GM12864 (cell line): ENCODE measurements at places on chromosomes 12 and 14.

GRCh38 chr14:101114726-101115515 lies 211.4 kb upstream of the RTL1 start:
- no peak for DNase-seq

- DNase-seq: no peak
Observed at GRCh38 chr14:77921818-77922217, 121.9 kb downstream of the ADCK1 start.

DNA sequence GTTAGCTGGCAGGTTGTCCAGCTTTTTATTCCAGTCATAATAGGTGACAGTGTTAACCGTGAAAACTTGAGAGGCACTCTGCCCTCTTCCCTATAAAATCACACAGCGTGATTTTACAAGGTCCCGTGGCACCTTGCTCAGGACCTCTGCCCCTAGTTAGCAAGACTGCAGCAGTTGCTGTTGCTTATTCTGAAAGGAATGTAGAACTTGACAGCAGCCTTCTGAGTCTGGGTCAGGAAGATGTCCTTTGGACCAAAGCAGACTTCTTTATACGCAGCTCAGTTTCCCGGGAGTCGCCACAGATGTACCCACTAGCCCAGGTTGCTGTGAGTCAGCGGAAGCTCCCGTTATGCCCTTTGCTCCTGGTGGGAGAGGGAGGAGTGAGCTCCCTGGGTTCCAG lies 13.2 kb downstream of the PRKAB1 start:
- no peak for DNase-seq

DNA sequence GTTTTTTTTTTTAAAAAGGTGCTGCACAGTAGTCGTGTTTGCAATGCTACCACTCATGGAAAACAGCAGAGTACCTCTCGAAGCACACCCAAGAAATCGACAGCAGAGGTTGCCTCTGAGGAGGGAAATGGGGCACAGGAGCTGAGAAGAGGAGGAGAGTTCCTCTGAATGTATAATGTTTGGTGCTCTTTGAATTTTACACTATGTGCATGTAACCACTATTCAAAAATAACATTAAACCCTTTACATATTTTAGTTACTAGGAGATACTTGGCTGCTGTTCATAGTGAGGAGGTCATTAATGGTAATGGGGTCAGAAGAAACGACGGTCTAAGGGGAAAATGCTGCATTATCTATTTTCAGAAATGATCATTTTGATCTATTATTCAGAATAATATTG lies 129.4 kb upstream of the CLEC14A start:
- no peak for DNase-seq

- DNase-seq: no peak
Observed at GRCh38 chr12:52906191-52906601, 1.3 kb upstream of the KRT8 start.

DNA sequence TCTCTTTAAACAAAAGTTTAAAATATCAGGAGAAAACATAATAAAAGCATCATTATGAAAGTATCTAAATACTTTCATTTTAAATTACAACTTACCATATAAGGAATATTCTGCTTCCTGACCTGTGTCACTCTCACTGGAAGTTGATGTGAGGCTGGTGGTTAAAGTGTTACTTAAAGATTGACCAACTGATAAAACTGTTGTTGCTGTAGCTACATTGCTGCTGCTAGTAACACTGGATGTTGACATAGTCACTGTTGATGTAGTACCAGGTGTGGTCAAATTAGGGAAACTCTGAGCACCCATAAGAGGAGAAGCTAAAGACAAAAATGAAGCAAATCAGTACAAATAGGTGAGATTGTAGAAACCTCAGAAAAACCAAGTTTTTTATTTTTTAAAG lies 79.9 kb downstream of the HECTD1 start:
- DNase-seq: no peak

DNA sequence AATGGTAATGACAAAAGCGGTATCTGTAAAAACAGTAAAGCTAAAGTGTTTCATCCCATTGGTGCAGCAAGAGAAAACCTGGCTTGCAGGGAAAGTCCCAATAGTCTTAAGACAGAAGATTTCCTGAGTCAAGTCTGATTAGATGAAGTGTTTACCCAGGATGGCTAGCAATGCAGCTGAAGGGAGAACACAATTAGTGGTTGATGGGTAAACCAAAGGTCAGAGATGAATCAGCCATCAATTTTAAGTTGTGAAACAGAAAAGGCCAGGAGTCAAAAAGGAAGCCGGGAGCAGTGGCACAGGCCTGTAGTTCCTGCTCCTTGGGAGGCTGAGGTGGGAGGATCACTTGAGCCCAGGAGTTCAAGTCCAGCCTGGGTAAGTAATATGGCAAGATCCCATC lies 52.6 kb downstream of the SEC23A start:
- no peak for DNase-seq

DNA sequence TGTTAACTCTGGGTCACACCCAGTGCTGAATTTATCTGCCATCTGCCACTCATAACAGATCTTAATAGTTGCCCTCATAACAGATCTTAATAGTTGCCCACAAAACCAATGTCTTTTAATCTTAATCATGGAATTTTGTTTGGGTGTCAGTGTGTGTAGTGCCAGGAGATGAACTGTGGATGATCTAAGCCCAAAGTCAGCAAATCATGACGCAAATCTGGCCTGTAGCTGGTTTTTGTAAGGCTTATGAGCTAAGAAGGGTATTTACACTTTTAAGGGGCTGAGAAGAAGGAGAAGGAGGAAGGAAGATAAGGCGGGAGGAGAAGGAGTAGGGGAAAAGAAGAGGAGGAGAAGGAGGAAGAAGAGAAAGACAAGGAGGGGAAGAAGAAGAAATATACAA lies 10.0 kb upstream of the IL26 start:
- DNase-seq: no peak

DNA sequence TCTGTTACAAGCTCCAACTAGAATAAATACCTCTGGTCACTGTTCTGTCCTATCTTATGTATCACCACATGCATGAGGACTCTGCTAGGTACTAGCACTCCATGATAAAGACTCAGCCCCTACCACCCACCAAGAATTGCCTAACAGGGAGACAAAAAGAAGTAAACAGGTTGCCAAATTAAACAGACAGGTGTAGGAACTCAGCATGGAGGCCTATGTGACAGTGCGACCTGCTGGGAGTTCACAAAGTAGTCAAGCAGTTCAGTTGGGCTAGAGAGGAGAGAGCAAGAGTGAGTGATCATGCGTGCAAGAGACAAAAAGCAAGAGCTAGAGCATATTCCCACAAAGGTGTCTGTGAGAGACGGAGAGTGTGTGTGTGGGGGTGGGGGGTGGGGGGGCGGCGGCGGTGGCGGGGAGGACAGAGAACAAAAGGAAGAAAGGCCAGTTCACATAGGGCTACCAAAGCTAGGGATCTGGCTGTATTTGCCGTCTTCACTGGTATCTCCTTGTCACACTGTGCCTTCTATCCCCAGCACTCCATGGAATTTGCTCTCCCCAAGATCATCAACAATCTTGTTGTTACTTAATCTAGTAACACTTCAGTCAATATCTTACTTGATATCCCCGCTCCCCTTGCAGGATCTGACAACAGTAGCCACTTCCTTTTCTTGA lies 81.2 kb downstream of the SPPL3 start:
- no peak for DNase-seq

DNA sequence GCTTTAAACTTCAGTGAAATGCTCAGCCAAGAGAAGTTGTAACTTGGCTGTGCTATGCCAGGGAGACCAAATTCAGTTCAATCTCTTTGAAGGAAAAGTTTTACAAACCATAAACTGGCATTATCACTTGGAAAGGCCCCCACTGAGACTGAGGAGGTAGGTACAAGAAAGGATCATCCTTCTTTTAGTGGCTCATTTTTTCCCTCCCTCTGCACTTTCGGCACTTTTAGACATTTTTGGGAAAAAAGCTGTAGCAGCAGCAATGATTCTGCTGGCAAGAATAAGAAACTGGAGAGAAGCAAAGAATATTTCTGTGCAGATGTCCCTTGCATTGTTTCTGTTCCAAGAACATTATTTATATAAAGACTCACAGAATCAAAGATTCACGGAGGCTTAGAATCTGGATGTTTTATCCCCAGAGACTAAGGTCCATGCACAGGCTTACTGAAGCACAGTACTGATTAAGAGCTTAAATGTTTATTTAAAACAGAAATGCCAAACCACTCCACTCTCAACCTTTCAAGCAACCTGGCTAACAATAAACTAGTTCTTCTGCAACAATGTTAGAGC lies 12.3 kb downstream of the ZC2HC1C start:
- DNase-seq: no peak

DNA sequence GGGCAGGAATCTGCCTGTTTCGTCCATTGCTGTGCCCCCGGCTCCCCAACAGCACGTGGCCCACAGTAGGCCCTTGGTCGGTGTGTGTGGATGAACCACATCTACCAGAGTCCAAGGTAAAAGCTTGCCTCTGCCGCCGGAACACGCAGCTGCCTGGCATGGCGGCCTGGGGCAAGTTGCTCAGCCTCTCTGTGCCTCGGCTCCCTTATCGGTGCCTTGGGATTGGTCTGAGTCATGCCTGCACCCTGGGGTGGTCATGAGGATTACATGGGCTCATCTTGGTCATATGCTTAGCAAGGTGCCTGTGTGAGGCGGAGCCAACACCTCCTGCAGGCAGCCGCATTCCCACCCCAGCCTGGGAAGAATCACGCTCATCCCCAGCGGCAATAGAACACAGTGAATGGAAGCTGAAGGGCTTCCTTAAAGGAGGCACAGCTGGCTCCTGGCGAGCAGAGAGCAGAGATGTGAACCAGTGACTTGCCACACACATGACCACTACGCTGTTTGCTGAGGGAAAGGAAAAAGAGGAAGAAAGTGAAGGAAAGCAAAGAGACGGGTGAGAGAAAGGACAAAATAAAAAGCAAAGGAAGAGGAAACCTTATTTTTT lies 5.5 kb upstream of the SCARB1 start:
- DNase-seq: no peak

GRCh38 chr14:60970146-60970545 lies 10.7 kb downstream of the TRMT5 start:
- no peak for DNase-seq

GRCh38 chr14:26598672-26599131 lies 869 bp upstream of the NOVA1 start:
- DNase-seq: no peak

- DNase-seq: no peak
Observed at GRCh38 chr14:103930051-103930604, 1.9 kb downstream of the TDRD9 start.

DNA sequence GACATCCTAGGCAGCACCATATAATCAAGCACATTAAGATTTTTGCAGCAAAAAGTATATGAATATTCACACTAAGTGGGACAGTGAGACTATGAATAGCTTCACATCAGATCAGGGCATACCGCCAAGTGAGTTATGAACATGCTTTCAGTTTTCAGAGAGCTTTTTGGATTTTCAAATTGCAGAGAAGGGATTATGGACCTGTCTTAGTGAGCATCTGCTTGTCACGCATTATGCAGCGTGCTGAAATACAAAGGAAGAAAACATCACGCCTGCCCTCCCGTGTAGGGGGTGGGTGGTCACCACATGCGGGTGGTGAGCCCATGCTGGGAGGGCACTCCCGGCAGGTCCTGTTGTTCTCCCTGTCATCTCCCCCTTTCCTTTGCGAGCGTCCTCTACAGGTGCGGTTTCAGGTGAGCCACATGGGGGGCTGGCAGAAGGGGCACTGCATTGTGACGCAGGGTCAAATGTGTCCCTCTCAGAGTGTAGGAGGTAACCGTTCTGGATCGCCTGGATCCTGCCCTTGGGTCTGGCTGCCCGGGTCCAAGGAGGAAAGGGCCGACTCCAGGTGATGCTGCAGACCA lies 42.6 kb downstream of the TRAF3 start:
- no peak for DNase-seq

DNA sequence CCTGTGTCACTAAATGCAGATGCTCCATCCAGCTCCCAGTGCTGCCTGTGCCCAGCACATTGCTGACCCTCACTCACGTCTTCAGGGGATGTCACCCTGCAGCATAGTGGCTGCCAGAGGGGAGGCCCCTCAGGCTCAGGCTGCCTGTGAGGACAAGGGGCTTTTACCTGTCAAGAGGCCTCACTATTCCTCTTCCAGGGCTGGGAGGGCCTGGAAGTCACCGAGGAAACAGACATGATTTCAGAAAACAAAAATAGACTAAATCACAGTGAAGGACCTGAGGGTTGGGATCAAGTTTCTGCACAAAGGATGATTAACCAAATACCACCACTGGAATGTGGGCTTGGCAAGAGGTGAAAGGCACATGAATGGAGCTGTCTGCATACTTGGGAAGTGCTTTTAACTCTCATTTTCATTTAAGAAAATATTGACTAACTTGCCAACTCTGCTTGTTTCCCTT lies 1202.3 kb downstream of the BCL11B start:
- DNase-seq: no peak

GRCh38 chr12:109209082-109209481 lies 92.7 kb downstream of the ACACB start:
- no peak for DNase-seq

DNA sequence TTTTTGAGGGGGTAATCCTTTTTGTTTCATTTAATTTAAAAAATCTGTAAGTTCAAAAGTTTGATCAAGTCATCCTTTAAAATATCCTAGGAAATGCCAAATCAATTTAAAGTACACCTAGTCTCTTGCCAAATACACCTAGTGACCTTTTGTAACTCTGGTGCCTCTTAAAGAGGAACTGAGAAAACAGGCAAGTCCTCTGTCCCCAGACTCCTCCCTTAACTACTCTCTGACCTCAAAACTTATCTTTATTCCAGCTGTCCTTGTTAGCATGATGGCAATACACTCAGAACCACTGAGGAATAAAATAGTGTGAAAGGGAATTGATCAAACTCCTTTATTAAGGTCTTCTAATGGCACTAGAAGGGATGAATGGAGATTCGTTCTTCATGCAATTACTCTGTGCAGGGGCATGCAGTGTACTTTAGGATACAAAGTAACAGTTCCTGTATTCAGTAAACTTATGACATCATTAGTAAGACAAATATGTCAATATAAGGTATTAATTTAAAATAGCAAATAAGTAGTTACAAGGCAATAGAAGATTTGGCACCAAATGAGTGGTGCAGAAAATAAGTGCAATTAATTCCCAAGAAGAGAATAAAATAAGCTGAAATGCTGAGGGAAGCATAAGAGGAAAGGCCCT lies 3.3 kb downstream of the FAR2 start:
- DNase-seq: no peak

DNA sequence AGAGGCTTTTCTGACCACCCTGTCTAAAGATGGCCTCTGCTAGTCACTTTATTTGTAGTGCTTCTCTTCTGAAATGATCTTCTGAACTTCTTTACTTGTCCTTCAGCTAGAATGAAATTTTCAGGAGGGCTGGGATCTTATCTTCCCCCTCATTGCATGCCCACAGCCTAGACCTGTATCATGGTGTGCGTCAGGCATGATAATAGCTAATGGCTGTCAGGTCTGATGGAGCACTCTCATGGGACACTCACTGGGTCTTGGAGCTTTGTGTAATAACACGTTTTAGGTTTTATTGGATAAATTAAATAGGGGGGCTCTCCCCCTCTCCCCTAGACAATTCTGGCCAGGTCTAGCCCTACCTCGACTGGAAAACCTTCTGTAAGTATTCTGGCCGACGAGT lies 97.1 kb upstream of the NRXN3 start:
- no peak for DNase-seq

GRCh38 chr14:89315493-89316470 lies 101.3 kb downstream of the FOXN3 start:
- DNase-seq: no peak

- DNase-seq: peak; percentile 49
Observed at GRCh38 chr14:75875958-75876357, 105.8 kb downstream of the TGFB3 start.
